ENCODE measurements at places on chromosomes 4 and X.

- DNase-seq, result no peak
Observed at GRCh38 chrX:25005382-25006185, 10.2 kb downstream of the ARX start.

- no peak for DNase-seq
Observed at GRCh38 chr4:56261027-56261426, 126.3 kb downstream of the AASDH start.

DNA sequence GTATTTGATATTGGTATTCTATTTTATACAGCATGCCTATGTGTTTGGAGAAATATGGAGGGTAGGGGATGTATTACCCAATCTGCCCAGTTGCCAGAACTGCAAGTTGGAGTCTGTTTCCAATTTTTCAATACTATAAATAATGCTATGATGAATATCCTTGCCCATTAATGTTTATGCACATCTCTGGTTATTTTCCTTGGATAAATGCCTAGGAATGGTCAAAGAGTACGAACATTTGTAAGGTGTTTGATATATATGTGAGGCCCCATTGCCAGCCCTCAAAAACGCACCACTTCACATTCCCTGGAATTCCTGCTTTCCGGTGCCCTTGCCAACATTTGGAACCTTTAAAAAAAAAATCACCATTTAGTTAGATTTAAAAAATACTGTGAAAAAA lies 34.3 kb downstream of the CLDN34 start:
- DNase-seq, result no peak

DNA sequence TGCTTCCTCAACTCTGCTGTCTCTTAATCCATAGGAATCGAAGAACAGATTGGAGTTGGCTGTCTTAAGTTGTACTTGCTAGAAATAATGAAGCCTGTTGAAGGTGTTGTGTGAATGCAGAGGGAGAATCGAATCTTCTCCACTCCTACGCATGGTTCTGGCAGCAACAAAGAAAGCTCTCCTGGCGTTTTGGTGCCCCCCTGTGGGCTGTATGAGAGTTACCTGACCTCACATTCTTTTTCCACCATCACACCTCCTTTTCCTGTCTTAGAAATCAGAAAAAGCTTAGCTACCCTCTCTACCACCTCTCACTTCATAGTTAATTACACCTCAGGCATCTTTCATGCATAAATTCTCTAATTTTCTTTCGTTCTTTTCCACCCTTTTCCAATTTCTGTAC lies 16.3 kb downstream of the KLF8 start:
- peak; percentile 32 for DNase-seq

DNA sequence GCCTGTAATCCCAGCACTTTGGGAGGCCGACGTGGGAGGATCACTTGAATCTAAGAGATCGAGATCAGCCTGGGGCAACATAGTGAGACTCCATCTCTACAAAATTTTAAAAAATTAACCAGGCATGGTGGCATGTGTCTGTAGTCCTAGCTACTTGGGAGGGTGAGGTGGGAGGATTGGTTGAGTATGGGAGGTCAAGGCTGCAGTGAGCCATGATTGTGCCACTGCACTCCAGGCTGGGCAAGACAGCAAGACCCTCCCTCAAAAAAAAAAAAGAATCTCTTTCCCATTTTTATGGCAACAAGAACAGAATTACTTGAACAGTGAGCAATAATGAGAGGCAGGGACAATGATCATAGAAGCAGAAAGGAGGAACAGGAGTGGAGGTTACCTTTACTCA lies 94.8 kb downstream of the RNF150 start:
- no peak for DNase-seq

DNA sequence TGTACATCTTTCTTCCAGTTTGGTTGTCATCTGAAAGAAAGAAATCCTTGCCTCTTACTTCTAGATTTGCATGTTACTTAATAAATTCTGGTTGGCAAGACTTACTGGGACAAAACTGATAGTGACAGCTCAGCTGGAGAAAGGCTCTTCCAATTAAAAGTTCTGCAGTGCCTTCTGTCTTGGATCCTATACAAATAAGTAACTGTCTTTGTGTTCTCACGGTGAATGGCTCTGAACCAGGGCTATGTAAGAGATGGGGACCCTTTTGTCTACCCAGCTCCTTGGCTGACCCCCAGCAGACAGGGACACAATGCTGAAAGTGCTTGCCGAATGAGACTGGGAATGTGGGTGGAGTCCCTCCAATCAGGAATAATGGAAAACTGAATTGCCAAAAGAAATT lies 89.5 kb downstream of the AASDH start:
- no peak for DNase-seq

GRCh38 chr4:71732066-71732465 lies 51.8 kb downstream of the GC start:
- no peak for DNase-seq

GRCh38 chr4:33725861-33726260 lies 2518.5 kb downstream of the ARAP2 start:
- no peak for DNase-seq

DNA sequence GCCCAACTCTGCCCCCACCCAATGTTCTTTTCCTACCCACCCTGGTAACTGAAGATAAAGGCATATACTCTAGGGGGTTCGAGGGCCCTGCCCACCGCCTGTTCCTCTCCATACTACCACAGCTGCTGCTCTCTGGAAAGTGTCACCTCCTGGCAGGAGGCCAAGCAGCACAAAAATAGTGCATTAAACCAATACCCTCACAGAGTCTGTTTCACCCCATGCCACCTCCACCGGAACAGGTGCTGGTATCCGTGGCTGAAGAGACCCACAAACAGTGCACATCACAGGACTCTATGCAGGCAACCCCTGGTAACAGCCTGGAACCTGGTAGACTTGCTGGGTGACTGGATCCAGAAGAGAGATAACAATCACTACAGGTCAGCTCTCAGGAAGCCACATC lies 85.1 kb upstream of the CTSO start:
- DNase-seq, result no peak

DNA sequence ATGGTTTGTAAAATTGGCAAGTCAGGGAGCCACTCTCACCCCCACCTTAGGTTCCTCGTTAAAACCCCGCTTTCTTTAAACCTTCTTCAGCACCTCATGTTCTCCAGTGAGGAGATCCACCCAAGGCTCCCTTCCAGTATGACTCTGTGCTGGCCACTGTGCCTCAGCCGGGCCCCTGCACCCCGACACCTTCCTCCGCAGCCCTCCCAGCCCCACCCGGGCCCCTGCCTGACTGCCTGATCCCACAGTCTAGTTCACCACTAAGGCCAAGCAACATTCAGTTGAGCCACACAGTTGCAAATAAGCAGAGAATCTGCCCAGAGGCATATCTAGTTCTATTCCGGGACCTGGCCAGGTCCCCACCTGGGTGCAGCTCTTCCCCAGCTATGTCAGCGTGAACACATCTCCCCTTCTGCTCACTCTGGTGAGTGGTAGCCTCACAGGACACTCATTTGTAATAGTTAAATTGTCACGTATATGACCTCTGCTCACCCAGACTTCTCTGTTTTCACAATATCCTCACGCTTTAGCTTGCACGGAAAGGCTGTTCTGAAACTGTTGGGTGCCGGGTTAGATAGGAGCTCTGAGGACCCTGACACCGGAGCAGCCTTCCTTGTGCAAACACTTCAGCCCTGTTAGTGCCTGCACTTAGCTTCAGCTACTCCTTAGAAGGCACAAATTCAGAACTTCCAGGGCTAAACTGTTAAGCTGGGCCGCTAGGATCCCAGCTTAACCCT lies 146.8 kb downstream of the DCTD start:
- no peak for DNase-seq

GRCh38 chrX:18946157-18946556 lies 37.8 kb downstream of the PHKA2 start:
- DNase-seq, result no peak

- DNase-seq, result no peak
Observed at GRCh38 chr4:78656968-78657445, 105.4 kb downstream of the ANXA3 start.

- DNase-seq, result no peak
Observed at GRCh38 chr4:174483792-174484191, 38.5 kb downstream of the HPGD start.

DNA sequence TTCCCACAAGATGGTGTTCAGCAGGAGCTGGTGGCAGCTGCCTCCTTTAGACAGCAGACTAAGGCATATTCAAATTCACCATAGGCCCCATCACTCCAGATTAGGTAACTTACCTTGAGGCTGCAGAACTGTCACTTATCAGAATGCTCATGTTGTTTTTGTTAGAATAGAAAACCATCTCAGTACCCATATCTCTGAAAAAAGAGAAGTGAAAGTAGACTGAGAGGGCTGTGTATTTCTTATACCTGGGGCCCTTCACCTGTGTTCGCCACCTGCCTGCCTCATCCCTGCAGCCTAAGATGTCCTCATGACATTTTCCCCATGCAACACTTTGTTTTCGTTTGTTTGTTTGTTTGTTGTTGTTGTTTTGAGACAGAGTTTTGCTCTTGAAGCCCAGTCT lies 32.9 kb upstream of the SPRY1 start:
- DNase-seq, result no peak

DNA sequence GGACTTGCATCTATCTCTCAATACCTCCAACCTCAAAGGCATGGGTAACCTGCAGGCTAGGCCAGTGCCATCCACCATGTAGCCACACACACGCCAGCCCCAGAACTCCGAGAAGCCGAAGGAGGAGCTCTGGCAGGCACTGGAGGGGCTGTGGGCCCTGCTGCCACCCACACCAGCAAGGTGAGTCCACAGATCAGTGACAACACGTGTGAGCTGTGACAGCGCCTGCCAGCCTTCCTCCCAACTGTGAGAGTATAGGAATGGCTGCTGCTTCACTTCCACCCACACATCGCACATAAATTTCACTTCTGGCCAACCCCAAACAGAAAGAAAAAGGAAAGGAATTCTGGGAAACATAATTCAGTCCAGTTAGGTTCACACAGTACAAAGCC lies 422.6 kb downstream of the BCOR start:
- no peak for DNase-seq

DNA sequence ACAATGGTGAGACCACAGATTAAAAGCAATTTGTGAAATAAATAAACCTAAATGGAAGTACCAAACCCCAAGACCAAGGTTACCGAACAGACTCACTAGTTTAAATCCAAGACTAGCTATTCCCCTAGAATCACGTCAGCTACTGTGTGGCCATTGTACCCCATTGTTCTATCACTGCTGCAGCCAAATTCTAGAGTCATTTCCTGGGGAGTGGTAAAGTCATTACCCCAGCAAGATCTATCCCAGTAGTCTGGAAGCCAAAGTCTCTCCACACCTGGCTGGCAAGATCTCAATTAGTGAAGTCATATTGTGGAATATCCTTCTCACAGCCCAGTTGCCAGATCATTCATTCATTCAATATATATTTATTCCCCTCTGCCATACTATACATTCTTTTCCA lies 67.5 kb downstream of the PHOX2B start:
- DNase-seq, result no peak

GRCh38 chrX:107736781-107737531 lies 38.6 kb downstream of the TSC22D3 start:
- DNase-seq, result no peak

DNA sequence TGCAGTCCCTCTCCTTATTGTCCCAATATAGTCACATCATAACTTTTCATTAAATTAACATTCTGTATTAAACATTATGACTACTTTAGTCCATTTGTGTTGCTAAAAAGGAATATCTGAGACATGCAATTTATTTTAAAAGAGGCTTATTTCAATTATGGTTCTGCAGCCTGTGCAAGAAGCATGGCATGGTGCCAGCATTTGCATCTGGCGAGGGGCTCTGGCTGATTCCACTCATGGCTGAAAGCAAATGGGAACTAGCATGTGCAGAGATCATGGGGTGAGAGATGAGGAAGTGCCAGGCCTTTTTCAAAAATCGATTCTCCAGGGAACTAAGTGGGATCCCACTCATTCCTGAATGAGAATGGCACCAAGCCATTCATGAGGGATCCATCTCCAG lies 476.3 kb upstream of the RPS6KA3 start:
- no peak for DNase-seq

- DNase-seq, result peak; percentile 16
Observed at GRCh38 chrX:12999422-12999821, 24.5 kb downstream of the TMSB4X start.

DNA sequence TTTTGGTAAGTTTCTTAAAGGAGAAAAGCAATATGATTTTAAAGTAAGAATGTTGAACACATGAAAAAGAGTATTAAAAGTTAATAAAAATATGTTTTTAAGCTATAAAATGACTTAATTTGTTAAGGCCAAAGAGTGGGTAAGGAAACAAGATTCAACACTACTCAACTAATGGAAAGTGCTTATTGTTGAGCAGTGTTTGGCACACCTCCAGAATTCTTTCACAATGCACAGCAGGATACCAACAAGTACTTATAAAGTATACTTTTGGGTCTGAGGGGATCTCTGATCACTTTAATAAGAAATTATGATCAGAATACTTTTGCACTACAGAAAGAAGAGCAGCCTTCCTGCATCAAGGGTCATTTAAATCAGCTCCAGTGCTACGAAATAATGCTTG lies 5.9 kb downstream of the LAMP2 start:
- no peak for DNase-seq

GRCh38 chrX:38768079-38768478 lies 33.2 kb upstream of the MID1IP1 start:
- no peak for DNase-seq

DNA sequence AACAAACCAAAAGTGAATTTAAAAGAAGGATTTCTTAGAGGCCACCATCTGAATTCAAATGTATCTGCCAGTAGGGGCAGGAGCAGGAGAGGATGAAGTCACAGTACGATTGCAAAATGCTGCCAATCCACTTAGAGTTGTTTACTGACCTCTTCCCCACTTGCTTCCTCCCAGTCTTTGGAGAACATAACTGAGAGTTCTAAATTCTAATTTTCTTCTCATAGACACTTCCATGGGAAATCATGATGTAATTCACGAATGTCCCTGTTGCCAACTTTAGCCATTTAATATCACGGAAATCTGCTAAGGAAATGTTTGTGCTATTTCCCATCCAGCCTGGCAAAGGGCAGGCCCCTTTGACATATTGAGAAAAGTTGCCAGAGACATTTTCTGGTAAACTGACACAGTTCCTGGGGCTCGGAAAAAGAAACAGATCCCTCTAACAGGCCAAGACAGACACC lies 33.6 kb upstream of the NOCT start:
- DNase-seq, result no peak

DNA sequence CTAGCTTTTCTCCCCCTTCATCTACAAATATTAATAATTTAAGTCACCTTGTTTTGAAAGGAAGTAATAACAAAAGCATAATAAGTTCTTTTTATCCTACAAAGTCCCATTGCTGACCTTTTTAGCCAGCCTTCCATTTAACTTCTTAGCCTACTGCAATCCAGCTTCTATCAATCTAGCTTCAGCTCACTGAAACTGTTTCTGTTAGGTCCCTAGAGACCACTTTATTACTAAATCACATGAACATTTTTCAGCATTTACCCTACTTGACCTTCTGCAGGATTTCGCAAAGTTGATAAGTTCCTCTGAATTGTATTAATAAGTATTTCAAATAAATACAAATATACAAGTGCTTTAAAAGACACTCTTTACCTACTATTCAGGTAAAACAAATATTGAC lies 186.5 kb downstream of the ANTXR2 start:
- no peak for DNase-seq
